Mucosa of descending colon (tissue), 3 donors: ENCODE measurements at places on chromosomes 5 and 9.

DNA sequence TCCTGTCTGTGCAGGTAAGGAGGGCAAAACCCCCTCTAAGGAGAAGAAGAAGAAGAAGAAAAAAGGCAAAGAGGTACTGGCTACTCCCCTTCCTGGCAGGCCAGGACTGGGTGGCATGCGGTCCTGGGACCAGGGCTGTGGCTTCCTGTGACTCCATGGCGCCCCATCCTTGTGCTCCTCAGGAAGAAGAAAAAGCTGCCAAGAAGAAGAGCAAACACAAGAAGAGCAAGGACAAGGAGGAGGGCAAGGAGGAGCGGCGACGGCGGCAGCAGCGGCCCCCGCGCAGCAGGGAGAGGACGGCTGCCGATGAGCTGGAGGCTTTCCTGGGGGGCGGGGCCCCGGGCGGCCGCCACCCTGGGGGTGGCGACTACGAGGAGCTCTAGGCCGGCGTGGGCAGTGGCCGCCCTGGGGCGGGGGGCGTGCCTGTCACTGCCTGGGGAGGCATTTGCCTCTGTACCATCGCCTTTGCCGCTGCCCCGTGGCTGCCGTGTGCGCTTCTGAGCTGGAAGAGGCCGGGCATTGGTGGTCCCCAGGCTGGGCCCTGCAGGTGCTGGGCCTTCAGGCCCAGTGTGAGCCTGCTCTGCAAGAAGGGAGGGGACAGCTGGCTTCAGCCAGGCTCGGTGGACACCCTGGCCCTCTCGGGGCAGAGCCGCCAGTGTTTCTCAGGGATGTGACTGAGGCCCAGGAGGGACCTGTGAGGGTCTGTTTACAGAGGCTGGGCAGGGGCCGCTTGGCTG is 2.0 kb upstream of the AJM1 start:
- DNase-seq = no peak

DNA sequence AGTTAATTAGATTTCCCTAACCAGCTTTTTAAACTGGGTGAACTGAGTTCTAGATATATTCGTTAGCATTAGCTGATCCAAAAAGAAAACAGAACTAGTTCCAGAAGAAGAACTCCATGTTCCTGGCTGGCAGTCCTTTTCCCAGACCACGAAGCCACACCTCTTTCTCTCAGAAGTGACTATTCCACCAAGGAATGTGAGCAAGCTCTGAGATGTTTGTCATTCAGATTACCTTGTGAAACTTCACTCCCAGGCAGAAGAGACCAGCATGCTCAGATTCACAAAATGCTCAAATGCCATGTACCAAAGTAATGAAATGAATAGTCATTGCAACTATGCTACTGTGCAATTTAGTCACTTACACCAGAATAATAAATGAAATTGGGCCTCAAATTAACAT is 4.4 kb upstream of the SSBP2 start:
- no peak for DNase-seq

GRCh38 chr9:135037521-135038250 is 49.8 kb upstream of the OLFM1 start:
- no peak for DNase-seq

- no peak for DNase-seq
These were observed 66.9 kb downstream of the PSMB7 start for GRCh38 chr9:124348363-124348762.

DNA sequence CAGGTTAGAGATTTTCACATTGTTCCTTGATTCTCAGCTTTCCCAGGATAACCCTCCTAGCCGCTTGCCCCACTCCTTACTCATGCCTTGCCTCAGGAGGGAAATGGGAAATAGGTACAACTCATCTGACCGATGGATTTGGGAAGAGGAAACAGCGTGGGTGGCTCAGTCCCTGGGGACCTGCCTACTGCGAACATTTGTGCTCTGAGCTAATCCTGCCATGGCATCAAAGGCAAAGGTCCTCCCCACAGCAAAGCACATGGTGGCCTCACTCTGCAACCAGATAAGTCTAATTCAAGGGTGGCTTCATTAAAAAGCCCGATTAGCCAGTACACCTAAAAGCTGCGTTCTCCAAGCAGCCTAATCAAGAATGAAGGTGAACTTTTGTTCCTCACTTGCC is 82.4 kb upstream of the ADRA1B start:
- DNase-seq = no peak

DNA sequence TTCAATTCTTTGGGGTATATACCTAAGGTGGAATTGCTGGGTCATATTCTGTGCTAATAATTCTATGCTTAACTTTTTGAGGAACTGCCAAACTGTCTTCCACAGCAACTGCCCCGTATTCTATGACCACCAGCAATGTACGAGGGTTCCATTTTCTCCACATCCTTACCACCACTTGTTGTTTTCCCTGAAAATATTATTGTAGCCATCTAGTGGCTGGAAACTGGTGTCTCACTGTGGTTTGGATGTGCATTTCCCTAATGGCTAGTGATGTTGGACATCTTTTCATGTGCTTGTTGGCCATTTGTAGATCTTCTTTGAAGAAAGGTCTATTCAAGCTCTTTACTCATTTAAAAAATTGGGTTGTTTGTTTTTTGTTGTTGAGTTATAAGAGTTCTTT is 30.7 kb downstream of the MSX2 start:
- no peak for DNase-seq

GRCh38 chr9:121376214-121376830 is 6.3 kb upstream of the STOM start:
- no peak for DNase-seq
